NCI-H1694 (cell line): ENCODE measurements at places on chromosomes 1 and 21.
A peak's percentile ranks its signal among the peaks of the same experiment; 100 is the strongest.

DNA sequence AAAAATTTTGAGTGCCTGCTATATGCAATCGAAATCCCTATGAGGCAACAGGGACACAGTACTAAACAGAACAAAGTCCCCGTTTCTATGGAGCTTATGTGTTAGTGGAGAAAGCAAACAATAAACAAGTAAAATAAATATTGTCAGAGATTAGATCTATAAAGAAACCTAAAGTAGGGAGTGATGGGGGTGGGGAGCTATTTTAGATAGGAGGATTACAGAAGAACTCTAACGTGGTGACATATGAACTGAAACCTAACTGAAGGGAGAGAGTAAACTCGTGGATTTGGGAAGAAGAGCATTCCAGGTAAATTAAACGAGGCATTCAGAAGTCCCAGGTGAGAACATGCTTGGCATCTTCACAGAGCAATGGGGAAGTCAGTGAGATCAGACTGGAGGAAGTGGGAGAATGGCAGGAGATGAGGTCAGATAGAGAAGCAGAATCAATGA, 154.5 kb downstream of the DENND1B start:
- no peak for DNase-seq

GRCh38 chr1:100461222-100461621, 76.7 kb upstream of the GPR88 start:
- DNase-seq, result no peak

GRCh38 chr1:155499263-155499662, 63.3 kb downstream of the ASH1L start:
- no peak for DNase-seq

GRCh38 chr1:63779338-63780211, 5.8 kb downstream of the ROR1 start:
- peak; percentile 35 for DNase-seq

GRCh38 chr1:37497832-37498231, 16.7 kb downstream of the MEAF6 start:
- no peak for DNase-seq
